IPS DF 6.9 (cell line): ENCODE measurements at places on chromosomes 6 and 20.

- peak; percentile 57 for DNase-seq
Measured at GRCh38 chr20:5205348-5206210, 78.8 kb downstream of the CDS2 start.

DNA sequence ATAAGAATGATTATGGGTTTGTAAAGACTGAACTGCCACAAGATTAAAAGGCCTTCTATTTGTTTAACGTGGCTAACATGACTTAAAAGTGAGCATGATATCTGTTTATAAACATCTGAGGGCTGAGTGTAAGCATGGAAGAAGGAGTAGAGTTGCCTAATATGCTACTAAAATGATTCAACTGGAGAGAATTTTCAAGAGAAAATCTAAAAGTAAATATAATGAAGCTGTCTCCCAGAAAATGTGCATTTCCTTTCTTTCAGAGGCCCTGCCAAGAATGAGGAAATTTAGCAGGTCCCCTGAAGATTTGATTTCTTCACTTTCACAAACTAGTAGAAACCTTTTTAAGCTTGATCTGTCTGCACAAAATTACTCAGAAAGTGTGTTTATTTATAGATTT, 4.2 kb upstream of the EYA4 start:
- no peak for DNase-seq

DNA sequence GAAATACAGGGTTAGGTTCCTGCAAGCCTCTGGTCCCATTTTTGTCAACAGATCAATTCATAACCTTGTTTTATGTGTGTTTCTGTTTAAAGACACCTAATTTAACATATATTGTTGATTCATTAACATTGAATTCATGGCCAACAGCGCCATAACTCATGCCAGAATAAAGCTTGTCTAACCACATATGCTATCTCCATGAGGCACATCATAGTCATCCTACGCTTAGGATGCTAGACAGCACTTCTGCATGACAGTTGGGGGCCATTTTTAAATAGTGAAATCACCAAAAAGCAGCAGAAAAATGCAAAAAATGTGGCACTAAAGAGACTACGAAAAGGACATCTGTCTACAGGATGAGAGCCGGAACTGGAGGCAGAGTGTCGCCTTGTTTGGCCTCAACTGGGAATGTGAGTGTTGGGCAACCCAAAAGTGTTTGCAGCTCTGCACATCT, 37.9 kb downstream of the TRAM2 start:
- no peak for DNase-seq

- no peak for DNase-seq
Measured at GRCh38 chr20:54204063-54204462, 3.8 kb upstream of the PFDN4 start.

- DNase-seq: no peak
Measured at GRCh38 chr6:15768999-15769398, 106.2 kb upstream of the DTNBP1 start.

GRCh38 chr20:31827059-31827458, 7.9 kb downstream of the MYLK2 start:
- no peak for DNase-seq

DNA sequence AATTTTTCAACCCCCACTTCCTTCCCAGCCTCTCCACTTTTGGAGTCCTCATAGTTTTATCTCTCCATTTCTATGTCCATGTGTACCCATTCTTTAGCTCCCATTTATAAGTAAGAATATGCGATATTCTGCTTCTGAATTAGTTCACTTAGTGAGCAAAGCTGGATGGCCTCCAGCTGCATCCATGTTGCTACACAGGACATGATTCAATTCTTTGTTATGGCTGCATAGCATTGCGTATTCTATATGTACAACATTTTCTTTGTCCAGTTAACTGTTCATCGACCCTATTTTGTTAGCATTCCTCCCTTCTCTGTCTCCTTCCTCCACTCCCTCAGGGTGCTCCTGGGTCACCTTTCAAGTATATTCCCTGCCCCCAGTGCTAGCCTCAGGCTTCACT, 210.0 kb upstream of the SSTR4 start:
- DNase-seq: no peak

DNA sequence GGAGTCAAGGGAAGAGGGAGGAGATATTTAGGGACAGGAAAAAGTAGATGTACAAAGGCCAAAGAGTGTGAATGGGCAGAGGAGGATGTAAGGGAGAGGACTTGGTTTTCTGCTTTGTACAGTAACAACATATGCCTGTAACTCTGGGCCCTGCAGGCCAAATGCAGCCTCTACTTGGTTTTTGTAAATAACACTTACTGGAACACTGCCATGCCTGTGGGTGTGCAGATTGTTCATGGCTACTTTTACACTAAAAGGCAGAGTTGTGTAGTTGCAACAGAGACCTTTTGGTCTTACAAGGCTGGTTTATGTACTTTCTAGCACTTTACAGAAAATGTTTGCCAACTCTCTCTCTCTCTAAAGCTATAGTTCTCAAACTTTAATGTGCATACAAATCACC, 157.1 kb downstream of the PHACTR1 start:
- DNase-seq: no peak

DNA sequence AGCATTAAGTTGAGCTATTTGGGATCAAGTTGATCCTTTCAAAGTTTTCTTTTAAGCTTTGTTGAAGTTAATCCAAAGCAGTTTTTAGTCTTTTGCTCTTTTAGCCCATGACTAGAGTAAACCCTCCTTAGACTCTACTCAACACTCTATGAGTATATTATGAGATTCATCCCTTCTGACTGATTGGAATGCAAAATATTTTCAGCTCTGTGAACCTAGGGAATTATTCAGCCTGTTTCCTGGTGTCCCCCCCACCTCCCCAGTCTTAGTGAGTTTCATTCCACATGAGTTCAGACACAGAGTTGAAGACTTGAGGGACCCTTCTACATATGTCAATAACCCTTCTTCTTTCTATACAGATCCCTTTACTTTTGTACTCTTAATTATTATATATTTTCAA, 413.7 kb downstream of the RFPL4B start:
- no peak for DNase-seq

DNA sequence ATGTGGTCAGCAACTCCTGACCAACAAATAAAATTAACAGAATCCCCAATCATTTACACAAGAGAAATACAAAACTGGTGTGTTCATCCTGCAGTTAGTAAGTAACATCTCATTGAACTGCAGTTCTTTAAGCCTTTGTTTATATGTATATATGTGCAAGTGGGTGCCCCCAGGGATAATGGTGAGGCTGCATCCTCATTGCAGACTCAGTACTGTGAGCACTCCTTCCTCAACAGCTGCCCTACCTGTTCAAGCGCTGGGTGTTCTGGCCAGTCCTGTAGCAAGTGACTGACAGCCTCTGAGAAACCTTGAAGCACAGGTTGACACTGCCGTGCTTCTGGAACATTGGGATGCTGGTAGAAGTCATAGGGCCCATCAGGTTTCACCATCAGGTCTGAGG, 49.8 kb upstream of the LYRM2 start:
- DNase-seq: no peak

DNA sequence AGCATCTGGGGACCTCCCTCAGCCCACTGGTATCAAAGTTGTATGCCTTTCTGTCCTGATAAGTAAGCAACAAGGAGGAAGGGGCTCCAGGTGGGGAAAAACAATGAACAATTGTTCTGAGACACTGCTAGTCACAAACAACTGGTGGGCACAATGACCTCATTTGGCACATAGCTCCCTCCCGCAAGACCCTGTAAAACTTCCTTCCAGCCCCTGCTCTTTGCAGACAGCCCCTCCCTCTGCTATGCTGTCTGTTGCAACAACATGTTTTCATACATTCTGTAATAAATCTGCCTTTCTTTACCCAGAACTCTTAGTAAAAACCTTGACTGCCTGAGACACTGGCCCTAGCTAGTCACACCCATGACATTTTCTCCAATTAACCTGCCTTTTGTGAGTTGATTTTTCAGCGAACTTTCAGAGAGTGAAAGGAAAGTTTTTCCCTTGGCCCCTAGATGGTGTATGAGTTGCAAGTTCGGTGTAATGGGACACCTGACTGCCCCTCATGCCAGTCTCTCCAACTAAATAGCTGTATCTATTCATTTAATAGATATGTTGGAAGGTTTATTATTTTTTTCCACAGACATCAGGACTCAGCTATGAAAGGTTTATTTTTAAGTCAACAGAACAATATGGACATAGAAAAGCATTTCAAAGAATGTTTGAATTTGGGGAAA, 142.3 kb upstream of the SLC22A16 start:
- peak; percentile 9 for DNase-seq

GRCh38 chr20:59724457-59725366, 120.4 kb downstream of the PHACTR3 start:
- no peak for DNase-seq

GRCh38 chr6:98838032-98838431, 3.7 kb downstream of the POU3F2 start:
- DNase-seq: no peak

DNA sequence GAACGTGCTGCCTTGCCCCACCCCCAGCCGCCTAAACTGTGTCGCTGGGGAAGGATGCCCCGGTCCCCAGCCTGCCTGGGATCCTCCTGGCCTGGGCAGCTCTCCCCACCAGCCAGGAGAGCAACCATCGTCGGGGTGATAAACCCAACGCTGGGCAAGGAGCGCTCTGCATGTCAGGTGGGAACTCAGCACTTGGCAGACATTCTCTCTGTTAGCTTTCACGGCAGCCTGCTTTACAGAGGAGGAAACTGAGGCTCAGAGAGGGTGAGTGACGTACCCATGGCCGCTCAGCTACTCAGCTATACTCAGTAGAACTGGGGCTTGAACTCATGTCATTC, 37.9 kb downstream of the RBM38 start:
- DNase-seq: no peak

DNA sequence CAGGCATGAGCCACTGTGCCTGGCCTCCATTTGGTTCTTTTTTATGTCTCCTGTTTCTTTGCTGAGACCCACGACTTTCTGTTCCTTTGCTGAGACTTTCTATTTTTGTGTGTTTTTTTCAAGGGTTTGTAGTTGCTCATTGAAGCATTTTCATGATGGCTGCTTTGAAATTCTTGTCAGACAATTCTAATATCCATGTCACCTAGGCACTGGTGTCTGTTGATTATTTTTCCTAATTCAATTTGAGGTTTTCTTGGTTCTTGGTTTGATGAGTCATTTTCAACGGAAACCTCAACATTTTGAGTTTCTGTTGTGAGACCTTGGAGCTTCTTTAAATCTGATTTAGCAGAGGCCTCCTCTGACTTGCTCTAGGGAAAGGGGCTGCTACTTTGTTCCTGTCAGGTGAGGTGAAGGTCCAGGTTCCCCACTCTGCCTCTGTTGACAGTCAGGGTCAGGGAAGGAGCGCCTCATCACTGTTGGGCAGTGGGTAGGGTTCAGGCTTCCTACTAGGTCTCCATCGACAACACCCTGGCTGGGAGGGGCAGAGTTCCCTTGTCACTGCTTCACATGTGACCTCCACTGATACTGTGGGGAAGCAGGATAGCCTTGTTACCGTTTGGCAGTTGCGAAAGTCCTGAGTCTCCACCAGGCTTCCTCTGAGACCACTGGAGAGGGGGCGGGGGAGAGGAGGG, 67.2 kb upstream of the RNF24 start:
- no peak for DNase-seq

DNA sequence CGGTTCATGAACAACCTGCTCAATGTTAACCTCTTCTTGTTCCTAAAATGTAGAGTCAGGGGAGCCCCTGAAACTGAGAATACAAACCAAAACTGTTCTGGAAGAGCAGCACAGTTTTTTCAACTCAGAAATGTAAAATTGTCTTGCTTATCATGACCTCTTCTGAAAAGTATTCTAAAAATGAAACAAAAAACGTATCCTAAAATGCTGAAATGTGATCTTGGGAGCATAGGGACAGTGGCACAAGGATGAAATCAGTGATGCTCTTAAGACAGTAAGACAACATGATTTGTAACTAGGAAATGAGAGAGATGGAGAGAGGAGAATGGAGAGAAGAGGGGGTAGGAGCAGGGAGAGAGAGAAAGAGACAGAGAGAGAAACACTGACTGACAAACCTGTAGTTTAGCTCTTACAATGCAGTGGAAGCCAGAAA, 27.5 kb downstream of the NCOA7 start:
- no peak for DNase-seq

GRCh38 chr6:162343198-162343935, 384.2 kb downstream of the PRKN start:
- no peak for DNase-seq

- DNase-seq: no peak
Measured at GRCh38 chr6:25946631-25947030, 16.0 kb upstream of the TRIM38 start.

DNA sequence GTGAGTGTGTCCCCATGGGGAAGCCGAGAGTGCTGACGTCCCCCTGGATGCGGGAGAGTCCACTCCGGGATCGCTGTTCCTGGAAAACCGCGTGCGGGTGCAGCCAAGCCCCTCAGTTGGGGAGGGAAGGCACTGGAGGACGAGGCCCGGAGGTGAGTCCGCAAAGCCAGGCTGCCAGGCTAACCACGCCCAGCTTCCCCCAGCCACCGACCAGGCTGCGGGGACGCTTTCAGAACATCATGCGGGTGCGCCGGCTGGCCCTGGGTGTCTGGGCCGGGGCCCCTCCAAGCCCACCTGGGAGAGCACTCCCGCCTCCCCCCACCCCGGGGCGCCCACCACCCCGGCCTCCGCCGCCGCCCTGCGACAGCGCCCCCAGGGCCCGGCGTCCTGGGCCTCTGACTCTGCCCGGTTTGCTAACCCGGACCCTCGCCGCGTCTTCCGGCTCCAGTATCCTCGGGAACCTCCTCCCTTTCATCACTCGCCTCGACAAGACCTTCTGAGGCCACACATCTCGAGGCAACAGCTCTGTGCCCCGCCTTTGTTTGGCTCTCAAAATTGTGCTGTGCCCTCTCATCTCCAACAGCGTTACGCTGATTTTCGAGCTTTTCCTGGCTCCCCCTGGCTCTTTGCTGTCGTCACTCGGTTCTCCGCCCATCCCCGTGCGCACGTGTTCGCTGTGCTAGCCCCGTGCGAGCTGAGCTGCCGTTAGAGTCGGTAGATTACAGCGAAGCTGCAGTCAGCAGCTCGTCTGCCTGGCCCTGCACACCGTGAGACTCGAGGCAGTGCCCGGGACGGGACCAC, 47.1 kb upstream of the ENTPD6 start:
- DNase-seq: no peak

DNA sequence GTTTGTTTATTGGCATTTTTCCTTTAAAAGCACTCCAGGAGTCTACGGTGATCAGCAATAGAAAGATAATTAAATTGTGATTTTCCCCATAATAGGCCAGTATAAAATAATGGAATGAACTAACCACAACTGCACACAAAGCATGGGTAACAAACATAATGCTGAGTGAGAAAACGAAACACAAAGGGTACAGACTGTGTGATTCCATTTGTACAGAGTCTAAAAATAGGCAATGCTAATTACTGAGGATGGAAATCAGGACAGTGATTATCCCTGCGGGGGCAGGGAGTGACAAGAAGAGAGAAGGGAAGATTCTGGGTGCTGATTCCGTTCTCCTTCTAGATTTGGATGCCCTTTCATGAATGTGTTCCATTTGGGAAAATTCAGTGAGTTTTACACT, 478.1 kb downstream of the PREX1 start:
- no peak for DNase-seq

GRCh38 chr6:39819676-39820075, 27.5 kb downstream of the DAAM2 start:
- no peak for DNase-seq

GRCh38 chr6:28218312-28219248, 6.5 kb upstream of the ZSCAN9 start:
- DNase-seq: no peak

- no peak for DNase-seq
Measured at GRCh38 chr20:23046431-23046830, 3.0 kb downstream of the THBD start.
